Upper lobe of left lung (tissue), 6 donors: ENCODE measurements at places on chromosomes 7 and 10.

DNA sequence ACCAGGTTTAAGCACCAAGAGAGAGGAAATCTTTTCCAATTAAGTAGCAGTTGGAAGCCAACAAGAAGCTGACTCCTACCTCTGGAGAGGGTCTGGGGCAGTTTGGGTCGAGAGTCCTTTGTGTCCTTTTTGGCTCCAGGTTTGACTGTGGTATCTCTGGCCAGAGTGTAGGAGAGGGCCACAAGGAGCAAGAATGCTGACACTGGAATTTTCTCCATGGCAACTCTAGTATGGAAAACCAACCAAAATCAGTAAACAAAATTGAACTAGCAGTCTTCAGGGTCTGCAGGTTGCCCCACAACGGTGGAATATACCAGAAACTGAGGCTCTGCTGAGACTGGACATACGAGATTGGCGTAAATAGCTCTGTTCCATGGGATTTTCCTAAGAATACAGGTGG lies 3.2 kb downstream of the AGR2 start:
- no peak for DNase-seq

DNA sequence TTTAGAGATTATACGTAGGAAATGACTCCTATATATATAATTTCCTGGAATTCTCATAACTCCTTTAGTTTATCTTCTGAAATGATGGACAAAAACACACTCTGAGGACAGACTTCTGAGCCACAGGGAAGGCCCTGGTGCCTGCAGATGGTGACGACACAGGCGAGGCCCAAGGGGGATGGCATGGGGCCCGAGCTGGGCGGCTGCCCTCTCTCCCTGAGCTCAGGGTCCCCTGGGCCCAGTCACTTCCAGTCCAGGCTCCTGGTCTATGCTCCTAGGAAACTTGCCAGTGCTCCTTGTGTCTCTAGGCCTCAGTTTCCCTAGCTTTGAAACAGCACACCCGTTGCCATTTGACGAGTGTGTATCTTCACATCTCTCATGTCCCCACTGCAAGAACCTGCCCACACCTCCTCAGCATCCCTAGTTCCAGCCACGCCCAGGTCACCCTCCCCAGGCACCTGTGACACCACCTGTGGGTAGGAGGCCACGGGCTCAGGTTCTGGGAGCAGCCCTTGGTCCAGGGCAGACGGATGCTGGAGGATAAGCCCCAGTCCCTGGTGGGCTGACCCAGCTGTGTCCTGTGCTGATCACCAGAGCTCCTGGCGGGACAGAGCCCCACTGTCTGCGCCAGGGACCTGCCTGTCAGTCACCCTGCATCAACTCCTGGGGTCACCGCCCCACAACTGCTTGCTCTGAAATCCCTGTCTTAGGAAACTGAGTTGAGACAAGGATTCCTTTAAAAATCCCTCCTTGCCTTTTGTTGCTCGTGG lies 23.4 kb upstream of the SHH start:
- peak; percentile 47 for DNase-seq

DNA sequence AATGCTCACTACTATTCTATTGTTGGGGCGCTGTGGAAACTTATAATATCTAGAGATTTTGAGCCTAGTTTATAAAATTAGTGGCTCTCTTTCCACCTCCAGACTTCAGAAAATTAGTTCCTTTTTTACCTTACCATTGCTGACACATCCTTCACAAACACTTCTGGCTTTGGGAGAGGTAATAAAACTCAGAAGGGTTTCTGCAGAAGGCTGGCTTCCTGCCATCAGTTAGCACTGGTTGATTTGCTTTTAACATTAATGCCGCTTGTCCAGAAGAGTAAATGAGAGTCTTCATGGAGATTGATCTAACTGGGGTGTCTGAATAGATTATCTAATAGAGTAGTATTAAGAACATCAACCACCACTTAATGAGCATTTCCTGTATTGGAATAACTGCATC lies 20.3 kb downstream of the ACSM6 start:
- DNase-seq = no peak

- no peak for DNase-seq
These were observed 10.1 kb downstream of the NPC1L1 start for GRCh38 chr7:44530990-44531389.

DNA sequence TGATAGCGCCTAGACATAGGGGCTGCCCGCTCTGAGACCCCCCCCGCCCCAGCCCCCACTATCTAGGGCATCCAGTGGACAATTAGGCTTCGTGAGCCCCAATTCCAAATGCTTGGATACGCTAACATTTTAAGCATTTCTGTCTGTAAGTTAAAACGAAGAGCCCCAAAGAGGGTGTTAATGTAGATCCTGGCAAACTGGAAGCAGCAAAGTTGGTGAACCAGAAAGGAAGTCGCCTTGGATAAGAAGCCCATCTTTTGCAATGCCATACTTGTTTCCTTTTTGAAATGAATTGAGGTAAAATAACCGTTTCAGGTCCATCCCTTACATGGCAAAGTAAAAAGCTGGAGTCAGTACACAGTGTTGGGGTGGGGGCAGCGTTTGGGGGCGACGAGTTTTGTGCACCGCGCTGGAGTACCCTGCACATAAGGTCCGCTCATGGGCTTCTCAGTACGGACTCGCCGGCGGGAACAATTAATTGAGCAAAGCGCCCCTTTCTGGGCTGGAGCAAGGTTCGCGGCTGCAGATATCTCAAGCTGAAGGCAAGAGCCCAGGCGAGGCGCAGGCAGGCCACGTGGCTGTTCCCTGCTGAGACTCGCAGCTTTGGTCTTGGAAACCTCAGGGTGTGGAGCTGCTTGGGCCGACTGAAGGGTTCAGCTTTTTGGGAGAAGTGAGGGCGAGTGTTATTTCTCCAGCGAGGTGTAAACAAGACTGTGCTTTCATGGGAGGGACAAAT lies 1.4 kb upstream of the TWIST1 start:
- no peak for DNase-seq

DNA sequence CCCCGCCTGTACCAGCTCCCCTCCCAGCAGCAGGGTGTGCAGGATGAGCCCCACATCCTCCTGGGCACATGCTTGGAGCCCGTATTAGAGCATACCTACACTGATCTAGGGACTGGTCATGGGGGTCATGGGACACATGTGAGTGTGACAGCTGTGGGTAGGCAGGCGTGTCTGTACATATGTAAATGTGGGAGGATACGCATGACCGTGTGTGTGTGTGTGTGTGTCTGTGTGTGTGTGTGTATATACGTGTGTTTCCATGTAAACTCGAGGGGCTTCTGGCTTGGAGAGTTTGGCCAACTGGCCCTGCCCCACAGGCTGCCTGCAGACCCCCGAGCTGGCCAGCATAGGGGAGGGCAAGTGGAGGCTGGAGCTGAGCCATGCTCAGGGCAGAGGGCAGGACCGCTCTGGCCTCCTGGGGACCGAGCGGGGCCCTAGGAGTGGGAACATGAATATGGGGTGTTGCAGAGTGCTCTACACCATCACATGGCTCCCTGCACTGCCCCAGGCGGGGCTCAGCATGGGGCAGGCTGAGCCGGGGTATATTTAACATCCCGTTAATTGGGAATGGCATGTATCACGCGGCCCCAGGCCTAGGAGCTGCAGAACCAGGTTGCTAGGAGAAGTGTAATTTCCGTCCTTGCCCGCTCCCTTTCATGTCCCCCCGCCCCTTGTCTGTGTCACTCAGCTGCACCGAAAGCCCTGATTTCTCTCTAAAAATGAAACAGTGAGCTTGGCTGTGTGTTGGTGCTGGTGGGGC lies 152.7 kb upstream of the PCBD1 start:
- DNase-seq = no peak

DNA sequence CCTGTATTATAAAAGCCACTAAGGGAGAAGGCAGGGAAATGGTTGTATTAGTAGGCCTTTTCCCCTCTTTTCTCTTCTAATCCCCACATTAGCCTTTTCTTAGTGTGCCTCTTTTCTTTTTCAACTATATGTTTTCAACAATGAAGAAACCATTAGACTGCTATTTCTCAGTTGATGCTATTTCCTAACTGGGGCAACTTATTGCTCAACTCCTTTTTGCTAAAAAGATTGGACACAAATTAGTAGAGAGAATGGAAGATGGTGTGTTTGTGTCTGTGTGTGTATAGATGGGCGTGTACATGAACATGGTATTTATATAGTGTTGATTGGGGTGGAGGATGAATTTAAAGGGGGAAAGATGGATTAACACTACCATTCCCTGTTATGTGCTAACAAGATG lies 28.4 kb downstream of the TBC1D12 start:
- no peak for DNase-seq

DNA sequence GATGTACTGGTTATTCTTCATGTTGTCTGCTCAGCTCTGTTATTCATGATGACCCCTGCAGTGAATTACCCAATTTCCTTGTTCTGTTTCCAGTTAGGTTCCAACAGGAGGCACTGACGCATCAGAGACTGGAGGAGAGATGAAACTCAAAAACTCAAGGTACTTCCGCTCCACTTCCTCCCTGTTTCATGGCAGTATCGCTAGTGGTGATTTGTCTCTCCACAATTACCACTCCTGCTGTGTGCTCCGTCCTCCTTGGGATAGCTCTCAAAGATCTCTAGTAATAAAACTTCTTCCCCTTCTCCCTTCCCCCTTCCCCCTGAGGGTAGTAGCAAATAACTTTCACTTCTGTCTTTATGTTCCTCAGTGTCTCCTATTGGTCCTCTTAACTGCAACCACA lies 107.4 kb upstream of the ABCB5 start:
- DNase-seq = no peak

DNA sequence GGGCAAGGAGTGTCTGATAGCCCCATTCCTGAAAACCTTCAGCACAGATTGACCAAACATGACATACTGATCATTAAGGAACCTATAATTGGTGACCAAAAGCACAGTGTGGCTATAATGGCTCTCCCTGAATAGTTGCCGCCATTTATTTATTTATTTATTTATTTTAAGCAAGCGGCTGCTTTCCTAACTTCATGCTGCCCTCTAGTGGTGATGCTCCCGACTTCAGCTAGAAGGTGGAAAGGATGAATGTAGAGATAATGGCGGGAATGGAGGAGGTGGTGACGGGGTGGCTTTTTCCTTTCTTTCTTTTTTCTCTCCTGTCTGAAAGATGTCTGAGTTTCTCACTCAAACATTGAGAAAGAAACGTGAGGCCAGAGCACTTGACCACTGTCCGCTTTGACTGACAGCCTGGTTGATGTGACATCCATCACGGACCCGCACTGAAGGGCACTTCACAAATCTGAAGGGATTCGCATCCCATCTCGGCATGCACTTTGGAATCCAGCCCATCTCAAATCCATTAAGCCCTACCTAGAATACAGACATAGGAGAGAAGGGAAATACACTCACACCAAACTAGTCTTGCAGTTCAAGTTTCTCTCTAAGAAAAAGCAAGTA lies 1090.1 kb downstream of the KCNMA1 start:
- DNase-seq = peak; percentile 78

DNA sequence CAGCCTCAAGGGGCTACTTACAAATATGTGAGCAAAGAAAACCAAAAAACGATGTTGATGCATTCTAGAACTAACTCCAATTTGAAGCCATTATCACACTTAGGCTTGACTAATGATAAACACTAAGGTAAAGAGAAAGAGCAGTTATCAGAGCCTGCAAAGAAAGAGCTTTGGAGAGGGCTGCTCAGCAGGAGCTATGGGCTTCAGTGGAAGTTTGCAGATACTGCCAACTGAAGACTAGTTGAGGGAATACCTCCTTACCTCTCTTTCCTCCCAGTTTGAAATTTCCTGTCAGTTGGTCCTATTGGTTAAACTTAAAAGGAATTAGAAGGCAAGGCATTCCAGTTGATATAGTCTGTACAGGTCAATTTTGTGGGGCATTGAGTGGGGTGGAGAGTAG lies 498.1 kb upstream of the POT1 start:
- DNase-seq = no peak

DNA sequence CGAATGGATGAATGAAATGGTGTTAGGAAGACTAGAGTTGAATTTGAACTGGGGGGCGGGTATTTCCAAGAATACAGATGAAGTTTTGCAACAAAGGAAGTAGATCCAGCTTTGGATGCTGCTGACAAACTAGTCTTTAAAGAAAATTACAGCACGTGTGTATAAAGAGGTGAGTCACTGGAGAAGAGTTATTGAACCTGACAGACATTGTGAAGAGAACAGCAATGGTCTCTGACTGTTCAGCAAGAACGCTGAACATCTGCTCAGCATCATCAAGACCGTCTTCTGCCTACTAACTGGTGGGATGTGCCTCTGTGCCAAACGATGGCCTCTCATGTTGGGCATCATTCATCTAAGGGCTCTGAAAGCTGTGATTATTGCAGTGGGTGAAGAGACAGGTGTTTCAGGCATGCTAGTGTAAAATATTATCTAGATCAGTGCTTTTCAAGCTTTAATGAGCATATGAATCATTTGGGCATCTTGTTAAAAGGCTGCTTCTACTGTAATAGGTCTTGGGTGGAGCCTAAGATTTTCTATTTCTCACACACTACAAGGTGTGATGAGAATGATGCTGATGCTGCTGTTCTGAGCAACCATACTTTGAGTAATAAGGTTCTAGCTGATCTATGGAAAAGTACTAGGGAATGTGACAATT lies 291.3 kb downstream of the PTEN start:
- DNase-seq = no peak

DNA sequence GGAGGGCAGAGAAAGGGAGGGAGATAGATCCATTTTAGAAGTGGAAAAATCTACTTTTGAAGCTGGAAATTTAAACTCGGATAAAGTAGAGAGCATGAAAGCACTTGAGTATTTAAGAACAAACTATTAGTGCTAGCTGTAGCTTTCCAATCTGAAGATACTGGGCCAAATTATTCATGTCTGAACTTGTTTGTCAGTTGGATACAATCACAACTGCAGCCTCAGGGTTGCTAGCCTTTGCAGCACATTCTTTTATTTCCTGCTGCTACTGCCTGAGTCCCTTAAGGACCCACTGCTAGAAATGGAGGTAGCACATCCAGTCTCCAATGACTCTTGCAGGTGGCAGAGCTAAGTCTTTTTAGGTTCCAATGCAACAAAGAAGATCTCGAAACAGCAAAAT lies 8.3 kb upstream of the SLC25A13 start:
- no peak for DNase-seq

- no peak for DNase-seq
These were observed 475.3 kb upstream of the AUTS2 start for GRCh38 chr7:69122953-69123352.
